Activated T-helper 17 cell treated with anti-CD3 and anti-CD28 coated beads, Interleukin-2, amount 50 U/mL, for 72 hours (primary cell): ENCODE measurements at places on chromosomes 1 and 21. TPM values are rescaled to one million over a fixed set of nuclear protein-coding genes. Genes with fewer than 3 reads are reported as not detected.
A peak's percentile ranks its signal among the peaks of the same experiment; 100 is the strongest.

Gene CCDC17
- 4.4 TPM for total RNA-seq

Gene PRPF38A
- total RNA-seq = 82.5 TPM

Gene KAZN
- total RNA-seq = 0.22 TPM

Gene GIPC2
- total RNA-seq = 0.50 TPM

Gene ZSWIM5
- total RNA-seq = 1.9 TPM

Gene EVI5
- total RNA-seq = 7.7 TPM

Gene RIPPLY3
- total RNA-seq = 0.48 TPM

Gene PGBD5
- total RNA-seq = 0.52 TPM

Gene NBPF12
- total RNA-seq = 16.4 TPM

Gene EFNA1
- total RNA-seq = 0.48 TPM

GRCh38 chr1:246279402-246279801 lies 227.7 kb downstream of the SMYD3 start:
- no peak for ATAC-seq

GRCh38 chr1:36300526-36300925 lies 5.6 kb upstream of the SH3D21 start:
- ATAC-seq = peak; percentile 75

DNA sequence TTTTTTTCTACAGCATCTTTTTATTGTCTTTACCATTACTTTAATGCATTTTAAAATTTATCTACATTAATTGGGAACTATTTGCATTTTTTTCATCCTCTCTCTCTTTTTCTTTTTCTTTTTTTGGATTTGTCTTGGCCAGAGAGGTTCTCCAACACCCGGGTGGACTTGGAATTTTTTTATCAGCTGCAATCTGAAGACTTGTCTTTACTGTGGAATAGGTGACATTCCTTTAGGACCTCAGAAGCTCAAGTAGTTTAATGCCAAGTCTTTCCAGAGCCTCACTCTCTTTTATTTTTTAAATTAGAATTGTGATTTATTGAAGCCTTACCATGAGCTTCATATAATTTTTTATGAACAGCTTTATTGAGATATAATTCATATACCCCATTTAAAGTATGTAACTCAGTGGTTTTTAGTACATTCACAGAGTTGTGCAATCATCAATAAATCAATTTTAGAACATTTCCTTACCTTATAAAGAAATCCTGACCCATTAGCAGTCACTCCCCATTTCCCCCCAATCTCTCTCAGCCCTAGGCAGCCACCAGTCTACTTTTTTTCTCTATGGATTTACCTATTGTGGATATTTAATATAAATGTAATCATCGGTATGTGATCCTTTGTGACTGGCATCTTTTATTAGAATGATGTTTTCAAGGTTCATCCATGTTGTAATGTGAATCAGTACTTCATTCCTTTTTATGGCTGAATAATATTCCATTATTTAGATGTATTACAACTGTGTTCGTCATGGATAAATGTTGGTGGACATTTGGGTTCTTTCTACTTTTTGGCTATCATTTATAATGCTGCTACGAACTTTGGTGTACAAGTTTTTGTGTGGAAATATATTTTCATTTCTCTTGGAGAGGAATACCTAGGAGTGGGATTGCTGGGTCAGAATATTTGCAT lies 6.2 kb downstream of the TUFT1 start:
- ATAC-seq = no peak

DNA sequence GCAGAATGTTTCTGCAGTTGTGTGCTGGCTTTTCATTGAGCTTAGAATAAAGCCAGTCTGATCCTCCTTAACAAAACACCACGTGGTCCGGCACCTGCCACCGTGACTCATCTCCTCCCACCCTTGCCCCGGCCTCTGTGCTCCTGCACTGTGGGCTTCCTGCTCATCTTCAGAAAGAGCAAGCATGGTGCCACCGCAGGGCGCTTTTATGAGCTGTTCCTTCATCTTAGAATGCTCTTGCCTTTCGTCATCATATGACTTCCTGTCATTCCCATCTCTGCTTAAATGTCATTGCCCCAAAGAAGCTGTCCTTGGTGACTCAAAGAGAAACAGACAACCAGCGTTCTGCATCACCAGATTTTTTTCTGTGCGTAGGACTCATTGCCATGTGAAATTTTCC lies 117.8 kb downstream of the HHAT start:
- peak; percentile 100 for ATAC-seq

- ATAC-seq = no peak
Measured at GRCh38 chr1:183723571-183723970, 70.5 kb upstream of the APOBEC4 start.

DNA sequence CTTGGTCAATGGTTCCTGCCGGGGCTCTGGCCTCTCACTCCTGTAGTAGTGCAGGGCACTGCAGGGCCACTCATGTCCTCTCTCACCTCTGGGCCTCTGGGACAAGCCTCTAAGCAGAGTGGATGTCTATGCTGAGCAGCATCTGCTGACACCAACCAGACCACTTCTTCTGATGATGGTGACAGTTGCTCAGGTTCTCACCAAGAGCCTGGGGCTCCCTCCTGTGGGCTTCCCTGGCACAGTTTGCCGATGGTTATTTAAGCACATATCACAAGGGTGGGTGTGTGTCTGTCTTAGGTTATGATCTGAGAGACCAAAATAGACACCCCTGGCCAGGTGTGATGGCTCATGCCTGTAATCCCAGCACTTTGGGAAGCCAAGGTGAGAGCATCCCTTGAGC lies 17.4 kb upstream of the GPR137B start:
- ATAC-seq = no peak

GRCh38 chr1:7754234-7754633 lies 16.9 kb upstream of the VAMP3 start:
- no peak for ATAC-seq

GRCh38 chr21:42692688-42693087 lies 39.3 kb downstream of the PDE9A start:
- no peak for ATAC-seq

DNA sequence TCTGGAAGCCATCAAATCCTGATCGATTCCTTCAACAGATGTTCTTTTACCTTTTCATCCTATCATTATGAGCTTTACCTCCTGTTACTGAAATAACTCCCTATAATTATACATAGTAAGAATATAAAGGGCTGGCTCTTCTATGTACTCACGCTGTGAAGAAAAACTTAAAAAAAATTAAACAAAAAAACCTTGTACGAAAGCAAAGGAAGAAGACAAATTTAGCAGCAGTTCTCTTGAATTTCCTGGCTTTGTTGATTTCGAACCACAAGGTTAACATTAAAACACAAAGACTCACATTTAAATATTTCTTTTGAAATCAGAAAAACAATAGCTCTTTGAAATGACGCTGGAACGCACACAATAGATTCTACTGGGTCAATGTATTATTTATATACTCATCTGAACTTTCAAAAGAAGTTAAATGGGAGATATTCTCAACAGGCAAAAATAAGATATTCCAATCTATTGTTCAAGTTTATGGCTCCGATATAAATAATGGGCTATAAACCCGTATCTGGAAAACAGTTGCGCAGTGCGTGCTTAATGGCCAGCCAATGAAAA lies 13.6 kb upstream of the SPEN start:
- ATAC-seq = no peak

GRCh38 chr1:82048596-82048995 lies 247.9 kb downstream of the ADGRL2 start:
- no peak for ATAC-seq

- no peak for ATAC-seq
Measured at GRCh38 chr1:113850127-113850796, 21.2 kb downstream of the PTPN22 start.

GRCh38 chr1:186042230-186042629 lies 308.0 kb downstream of the HMCN1 start:
- no peak for ATAC-seq

GRCh38 chr1:209561532-209561931 lies 22.0 kb upstream of the CAMK1G start:
- ATAC-seq = no peak

GRCh38 chr1:114108751-114109255 lies 44.9 kb downstream of the SYT6 start:
- ATAC-seq = peak; percentile 16

DNA sequence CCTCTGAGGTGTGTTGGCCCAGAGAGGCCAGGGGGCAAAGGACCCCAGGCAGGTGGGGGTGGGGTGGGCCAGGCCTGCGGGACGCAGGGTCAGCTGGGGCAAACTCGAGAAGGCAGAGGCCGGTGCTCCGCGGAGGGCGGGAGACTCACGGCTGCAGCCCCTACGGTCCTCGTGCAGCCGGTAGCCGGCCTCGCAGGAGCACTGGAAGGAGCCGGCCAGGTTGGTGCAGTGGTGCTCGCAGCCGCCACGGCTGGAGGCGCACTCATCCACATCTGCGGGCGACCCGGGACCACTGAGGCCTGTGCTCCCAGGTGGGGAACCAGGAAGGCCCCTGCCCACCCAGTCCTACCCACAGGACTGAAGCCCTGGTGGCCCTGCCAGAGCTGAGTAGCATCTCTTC lies 55.3 kb downstream of the ARHGEF16 start:
- no peak for ATAC-seq

- no peak for ATAC-seq
Measured at GRCh38 chr1:196312739-196313138, 295.5 kb downstream of the KCNT2 start.

- ATAC-seq = no peak
Measured at GRCh38 chr1:41709331-41709730, 209.4 kb downstream of the HIVEP3 start.

GRCh38 chr21:25788677-25789076 lies 53.9 kb downstream of the GABPA start:
- ATAC-seq = no peak

DNA sequence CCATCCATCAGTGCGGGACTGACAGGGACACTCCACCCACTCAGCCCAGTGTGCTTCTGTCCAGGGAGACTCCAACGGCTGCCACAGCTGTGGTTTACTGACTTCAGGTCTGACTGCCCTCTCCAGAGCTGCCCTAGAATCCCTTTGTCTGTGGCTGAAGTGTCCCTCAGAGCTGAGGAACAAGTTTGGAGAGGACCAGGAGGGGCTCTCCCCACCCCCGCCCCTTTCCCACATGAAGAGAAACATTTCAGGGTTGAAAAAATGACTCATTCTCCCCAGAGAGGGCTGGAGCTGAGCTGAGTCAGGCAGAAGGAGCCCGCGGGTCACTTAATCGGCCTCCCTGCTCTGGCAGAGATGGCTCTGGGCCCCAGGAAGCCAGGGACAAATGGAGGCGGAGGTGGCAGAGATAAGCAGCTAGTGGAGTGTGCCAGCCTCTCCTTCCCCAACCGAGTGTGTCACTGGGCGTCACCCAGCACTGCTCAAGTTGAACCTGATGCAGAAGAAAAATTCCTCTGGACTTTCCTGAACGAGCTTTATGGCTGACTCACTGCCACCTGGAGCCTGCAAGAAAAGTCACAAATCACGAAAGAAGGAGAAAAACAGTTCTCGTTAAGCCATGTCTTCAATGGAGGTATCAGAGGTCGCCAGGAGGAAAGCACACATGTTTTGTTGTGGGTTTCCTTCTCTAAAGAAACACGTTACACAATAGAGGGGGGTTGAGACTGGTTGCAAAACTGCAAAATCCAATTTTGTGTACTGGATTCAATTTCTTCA lies 34.3 kb upstream of the ECE1 start:
- peak; percentile 89 for ATAC-seq

DNA sequence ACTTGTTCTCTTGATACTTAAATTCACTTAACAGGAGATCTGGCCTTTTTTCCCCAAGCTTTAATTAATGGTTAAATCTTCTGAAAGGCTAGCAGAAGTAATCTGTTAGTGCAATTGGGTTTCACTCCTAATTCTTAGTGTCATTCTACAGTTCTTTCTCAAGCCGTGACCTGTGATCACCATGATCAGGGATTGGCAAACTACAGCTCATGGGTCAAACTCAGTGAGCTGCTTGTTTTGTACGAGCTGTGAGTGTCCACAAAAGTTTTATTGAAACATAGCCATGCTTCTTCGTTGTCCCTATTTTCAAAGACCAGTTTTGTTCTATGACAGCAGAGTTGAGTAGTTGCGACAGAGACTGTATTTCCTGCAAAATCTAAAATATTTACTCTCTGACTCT lies 109.4 kb upstream of the KCNJ15 start:
- no peak for ATAC-seq

DNA sequence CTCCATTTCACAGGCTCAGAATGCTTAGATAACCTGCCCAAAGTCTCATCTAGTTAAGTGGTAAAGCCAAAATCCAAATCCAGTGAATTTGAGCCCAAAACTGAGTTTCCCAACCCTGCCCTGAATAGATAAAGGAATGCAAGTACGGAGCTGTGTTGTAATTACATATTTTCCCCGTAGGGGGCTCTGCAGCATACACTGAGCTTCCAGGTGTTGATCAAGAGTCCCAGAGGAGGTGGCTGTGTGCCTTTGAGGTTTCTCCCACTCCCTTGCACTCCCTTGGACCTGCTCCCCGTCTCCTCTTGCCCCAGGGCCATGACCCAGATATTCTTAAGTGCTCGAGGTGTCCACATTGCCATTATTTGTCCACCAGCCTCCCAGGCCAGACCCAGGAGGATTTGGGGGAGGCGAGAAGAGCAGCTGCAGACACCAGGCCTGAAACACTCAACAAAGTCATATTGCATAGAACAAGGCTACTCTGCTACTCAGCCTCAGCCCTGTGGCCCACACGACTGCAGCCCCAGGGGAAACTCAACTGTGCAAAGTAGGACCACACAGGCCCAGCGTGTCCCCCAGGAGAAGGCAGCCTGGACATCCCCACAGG lies 18.4 kb upstream of the LY9 start:
- peak; percentile 24 for ATAC-seq

DNA sequence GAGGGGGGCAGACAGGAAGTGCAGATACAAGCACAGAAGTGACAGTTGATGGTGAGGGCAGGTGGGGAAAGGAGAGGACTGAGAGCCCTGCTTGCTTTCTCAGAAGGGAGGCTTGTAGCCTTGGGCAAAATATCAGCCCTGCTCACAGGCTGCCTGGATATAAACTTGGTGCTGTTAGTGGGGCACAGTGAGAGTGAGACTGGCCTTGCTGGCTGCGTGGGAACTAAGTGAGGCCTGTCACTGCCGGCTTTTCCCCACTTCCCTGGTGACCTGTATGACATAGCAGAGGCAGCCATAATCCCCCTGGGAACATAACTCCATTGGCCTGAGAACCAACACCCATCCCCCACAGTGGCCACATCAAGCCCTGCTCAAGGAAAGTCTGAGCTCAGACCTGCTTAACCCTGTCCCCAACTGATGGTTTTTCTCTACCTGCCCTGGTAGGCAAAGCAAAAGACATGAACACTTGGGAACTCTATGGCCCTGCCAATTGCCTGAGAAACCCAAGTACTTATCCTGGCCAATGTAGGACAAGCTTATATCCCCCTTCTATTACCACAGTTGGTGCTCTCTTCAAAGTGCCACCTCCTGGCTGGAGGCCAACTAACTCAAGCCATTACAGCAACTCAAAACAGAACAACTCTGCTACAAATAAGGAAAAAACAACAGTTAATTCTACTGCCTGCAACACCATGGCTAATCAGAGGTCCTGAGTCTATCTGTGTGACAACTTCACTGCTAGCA lies 472.7 kb downstream of the PLPP3 start:
- ATAC-seq = no peak

- ATAC-seq = no peak
Measured at GRCh38 chr1:203491664-203492063, 2.3 kb upstream of the OPTC start.

- ATAC-seq = peak; percentile 74
Measured at GRCh38 chr21:29078869-29079767, 5.7 kb upstream of the CCT8 start.

GRCh38 chr1:152052606-152053005 lies 15.8 kb upstream of the S100A11 start:
- no peak for ATAC-seq

- ATAC-seq = no peak
Measured at GRCh38 chr21:28550057-28550825, 442.4 kb downstream of the LTN1 start.
